ENCODE measurements at places on chromosomes 6 and 20.
A peak's percentile ranks its signal among the peaks of the same experiment; 100 is the strongest.

DNA sequence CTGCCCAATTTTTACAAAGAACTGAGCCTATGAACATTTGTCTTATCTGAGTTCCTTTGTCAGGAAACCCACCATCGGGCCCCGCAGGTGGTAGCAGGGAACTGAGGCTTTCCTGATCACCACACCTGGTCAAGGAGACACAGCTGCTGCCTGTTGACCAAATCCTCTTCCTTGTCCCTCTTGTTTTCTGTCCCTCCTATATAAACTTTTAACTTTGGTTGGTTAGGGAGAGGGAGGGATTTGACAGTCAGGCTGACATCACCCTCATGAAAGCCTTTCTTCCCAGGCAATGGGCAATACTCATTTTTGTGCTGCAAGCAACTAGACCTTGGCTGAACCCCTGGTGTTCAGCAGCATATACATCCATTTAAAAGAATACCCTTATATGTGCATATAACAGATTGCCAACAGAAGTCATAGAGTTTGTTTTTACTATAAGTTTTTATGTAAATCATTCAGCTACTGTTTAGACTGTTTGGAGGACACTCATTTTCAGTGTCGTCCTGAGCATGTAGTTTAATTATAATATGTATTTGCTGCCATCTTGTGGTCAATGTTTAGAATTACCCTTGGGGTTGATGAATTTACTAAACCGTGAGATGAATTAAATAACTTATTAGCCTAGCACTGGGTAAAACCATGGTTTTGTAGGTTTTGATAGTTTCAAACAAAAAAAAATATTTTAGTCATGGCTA is 17.0 kb downstream of the CRISP1 start:
- DNase-seq: peak; percentile 17

DNA sequence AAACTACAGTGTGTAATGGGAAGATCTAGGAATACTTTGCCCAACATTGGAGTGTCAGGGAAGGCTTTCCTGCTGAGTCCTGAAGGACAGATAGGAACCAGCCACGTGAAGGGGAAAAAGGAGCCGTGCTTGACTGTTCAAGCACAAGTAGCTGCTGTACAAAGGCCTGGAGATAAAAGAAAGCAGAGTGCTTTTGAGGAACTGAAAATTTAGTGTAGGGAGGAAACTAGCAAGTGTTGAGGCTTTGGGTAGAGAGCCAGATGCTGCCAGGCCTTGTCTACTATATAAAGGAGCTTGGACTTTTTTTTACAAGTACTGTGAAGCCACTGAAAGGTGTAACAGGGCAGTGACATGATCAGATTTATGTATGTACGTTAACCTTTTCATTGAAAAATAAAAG is 39.0 kb downstream of the DSE start:
- DNase-seq: no peak

- no peak for DNase-seq
Observed at GRCh38 chr6:122151066-122151465, 248.4 kb upstream of the HSF2 start.

- DNase-seq: no peak
Observed at GRCh38 chr20:25470045-25470444, 62.6 kb downstream of the GINS1 start.

DNA sequence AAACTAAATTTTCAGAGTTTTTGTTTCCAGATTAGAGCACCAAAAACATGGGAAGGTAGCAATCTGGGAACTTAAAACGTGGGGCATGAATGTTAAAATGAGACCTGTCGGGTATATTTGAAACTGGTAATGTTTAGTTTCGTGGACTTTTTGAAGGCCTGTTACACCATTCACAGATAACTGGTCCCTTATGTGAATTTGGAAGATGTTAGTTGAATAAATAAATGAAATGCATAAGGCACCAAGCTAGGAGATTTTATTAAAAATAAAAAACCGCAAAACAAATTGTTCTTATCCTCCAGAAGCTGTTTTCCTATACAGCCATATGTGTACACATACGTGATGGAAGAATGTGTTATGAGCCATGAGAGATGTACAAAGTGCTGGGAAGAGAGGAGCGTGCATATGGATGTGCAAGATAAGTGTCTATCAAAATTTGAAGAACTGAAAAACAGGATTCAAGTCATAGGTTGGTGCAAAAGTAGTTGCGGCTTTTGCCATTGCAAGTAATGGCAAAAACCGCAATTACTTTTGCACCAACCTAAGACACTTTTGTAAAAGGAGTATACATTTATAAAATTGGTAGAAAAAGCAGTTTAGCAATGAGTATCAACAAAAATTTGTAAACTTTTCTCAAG is 700 bp upstream of the MCUR1 start:
- no peak for DNase-seq

DNA sequence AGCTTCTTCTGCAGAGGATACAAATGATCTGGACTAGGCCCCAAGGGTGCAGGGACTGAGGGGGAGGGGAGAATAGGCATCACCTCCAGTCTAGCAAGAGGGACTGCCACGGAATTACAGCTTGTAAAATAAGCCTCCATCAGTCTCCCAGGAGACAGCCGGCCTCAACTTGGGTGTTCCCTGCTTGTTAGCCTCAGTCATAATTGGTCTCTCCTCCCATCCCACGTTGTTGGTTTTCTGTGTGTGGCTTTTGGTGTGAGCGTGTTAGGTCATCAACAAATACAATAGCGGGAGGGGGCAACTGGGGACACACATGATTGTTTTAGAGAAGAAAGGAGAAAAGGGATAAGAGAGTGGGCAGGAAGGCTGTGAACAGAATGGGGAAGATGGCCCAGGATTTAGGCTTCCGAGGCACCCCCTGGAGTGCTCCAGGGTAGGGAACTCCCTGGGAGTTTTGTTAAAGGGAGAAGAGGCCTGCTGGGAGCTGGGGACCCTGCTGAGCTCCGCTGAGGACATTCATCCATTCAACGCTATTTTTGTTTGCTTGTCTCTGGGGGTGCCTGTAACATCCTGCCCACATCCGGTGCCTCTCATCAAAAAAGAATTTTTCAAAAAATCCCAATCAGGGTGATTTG is 9.2 kb downstream of the FOXA2 start:
- no peak for DNase-seq

DNA sequence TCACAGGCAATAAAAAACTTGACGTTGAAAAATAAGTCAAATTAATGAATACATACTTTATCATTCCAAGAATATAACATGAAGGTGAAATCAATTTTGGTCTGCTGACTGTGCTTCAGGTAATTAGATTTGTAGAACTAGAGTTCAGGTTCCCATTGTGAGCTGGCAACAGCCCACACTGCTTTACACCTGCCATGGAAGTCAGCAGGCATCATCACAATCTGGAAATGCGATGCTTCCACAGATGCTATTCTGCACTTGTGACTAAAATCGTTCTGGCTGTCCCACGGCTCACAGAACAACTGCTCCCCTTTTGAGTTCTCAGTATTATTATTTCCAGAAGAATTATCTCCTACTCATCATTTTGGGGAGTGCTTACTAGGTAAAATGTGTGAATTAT is 62.6 kb upstream of the THEMIS start:
- DNase-seq: no peak

DNA sequence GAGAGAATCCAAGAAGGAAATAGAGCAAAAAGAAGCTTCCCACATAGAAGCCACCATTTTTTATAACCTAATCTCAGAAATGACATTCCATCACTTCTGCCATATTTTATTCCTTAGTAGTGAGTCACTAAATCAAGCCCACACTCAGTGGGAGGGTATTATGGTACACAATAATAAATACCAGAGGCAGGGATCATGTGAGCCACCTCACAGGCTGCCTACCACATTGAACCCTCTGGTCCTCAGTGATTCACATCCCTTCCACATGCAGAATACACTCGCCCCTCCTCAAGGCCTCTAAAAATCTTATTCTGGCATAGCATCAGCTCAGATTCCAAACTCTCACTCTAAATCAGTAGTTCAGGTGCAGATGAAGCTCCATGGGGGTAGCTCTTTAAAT is 49.4 kb downstream of the TMC2 start:
- no peak for DNase-seq

DNA sequence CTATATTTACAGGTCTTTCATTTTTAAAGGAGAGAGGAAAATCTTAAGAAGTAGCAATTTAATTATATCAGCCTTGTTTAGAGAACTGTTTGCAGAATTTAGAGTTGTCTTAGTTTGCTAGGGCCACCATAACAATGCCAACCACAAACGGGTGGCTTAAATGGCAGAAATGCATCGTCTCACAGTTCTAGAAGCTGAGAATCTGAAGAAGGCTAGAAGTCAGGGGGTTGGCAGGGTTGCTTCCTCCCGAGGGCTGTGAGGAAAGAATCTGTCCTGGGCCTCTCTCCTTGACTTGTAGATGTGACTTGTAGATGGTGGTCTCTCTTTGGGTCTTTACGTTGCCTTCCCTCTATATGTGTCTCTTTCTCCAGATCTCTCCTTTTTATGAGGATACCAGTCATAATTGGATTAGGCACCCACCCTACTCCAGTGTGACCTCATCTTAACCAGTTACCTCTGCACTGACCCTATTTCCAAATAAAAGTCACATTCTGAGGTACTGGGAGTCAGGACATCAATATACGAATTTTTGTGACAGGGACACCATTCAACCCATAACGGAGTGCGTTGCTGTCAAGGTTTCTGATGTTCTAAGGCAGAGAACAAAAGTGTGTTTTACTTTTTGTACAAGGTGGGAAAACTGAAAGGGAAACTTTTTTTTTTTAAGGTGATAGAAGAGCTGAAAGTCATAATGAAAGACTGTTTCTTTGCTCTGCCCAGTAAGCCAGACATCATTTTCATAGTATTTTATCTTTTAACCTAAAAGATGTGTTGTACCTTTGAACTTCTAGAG is 84.4 kb downstream of the SAMD3 start:
- no peak for DNase-seq

DNA sequence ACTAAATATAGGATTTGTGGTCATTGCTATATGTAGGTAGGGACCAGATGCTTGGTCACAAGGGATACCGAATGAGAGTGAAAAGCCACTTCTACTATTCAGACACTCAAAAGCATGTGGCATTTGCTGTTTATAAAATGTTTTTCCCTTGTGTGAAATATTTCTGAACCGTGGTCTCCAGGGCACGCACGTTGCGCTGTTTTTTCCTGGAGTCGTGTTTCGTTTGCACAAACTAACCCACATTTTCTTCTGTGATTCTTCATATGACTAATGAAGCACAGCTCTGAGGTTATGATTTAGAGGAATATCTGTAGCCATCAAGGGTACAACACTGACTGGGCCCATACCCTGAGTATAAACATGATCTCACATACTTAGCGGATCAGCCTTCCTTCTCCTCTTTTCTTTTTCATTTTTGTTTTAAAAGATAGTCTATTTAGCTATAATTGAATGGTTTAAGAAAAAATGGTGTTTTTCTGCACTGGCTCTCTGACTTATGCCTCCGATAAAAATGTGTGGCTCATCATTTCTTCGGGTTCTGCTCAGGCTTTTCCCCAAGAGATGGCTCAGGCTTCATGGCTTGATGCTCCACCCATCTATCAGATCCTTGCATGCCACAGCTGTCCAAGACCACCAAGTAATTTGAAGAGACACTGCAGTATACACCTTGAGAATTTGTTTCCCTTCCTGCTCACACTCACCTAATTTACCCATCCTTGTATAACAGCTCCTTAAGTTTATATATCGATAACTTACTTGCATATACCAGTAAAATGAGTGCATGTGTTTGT is 59.9 kb upstream of the HBS1L start:
- no peak for DNase-seq

- no peak for DNase-seq
Observed at GRCh38 chr20:19720991-19721390, 37.1 kb upstream of the RIN2 start.

DNA sequence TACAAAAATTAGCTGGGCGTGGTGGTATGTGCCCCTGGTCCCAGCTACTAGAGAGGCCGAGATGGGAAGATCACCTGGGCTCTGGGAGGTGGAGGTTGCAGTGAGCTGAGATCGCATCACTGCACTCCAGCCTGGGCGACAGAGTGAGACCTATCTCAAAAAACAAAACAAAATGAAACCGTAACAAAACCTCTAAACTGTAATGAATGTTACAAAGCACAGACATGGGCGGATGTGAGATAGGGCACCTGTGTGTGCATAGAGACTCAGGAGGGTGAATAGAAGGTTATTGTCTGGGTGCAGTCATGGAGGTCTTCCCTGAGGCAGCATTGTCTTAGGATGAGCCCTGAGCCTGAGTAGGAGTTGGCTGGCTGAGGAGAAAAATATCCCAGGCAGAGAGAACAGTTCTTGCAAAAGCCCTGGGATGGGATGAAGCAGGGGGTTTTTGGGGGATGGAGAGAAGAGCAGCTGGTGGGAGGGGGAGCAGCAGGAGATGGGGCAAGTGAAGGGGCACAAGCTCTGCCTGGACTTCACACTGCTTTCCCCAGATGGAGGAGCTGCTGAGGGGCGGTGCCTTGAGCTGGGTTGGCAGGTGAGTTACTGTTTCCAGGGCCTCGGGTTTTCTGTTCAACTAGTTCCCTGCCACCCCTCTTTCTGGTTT is 5.2 kb downstream of the BCAS4 start:
- DNase-seq: no peak

DNA sequence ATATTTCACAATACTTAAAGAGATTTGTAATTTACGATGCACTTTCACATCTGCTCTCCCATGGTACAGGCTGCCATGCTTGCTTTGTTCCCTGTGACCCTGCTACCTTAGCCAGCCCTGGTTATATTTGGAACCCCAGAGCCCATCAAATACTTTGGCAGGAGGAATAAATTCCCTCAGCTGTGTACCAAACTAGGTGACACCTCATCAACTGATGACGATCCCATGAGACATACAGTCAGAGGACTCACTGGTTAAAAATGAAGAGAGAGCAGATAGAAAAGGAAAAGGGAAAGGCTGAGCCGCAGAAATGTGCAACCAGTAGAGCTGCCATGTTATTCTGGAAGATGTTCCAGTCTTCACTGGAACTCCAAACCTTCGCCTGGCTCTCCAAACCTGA is 120.0 kb downstream of the SIM1 start:
- no peak for DNase-seq

DNA sequence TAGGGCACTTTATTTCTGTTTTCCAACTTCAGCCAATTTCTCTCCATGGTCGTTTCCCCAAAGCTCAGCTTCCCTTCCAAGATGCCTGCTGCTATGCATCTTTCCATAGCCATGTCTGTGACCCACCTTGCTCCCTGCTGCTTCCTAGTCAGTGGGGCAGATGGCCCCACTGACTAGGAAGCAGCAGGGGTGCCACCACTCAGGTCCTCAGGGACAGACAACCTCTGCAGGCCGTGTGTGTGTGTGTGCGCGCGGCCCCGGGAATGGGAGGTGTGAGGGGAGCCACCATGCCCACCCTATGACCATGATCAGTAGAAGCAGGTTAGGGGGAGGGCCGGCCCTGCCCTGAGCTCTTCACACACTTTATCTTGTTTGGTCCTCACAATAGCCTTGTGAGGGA is 2.7 kb upstream of the IP6K3 start:
- DNase-seq: no peak

DNA sequence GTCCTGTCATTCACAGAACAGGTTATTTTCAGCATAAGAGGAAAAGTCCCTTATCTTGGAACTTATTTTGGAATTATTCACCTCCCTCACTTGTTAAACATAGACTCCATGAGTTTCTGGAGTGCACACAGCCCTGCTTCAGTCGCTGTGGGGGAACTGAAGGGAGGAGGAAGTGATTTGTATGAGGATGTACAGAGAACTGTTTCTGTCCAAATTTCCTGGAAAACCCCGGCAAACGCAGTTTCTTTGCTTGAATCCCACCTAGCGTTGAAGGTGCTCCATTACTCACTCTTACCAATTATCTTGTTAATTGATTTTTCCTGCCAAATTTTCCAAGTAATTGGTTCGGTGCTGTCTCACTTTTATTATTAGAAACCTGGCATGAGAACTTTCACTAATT is 78.0 kb upstream of the AGPAT4 start:
- DNase-seq: no peak

- DNase-seq: no peak
Observed at GRCh38 chr6:90406957-90407356, 110.3 kb upstream of the BACH2 start.

GRCh38 chr6:7537565-7538174 is 3.8 kb upstream of the DSP start:
- DNase-seq: no peak

All from SHP77 treated with DMSO at 0.1 percent for 48 hours (cell line).